ENCODE measurements at places on chromosomes 13 and 19. TPM values are rescaled to one million over a fixed set of nuclear protein-coding genes. Genes with fewer than 3 reads are reported as not detected.

GRCh38 chr19:40529093-40529954 lies 47.3 kb upstream of the SHKBP1 start:
- peak; percentile 88 for DNase-seq
- H3K4me3 ChIP-seq, result peak overlapping the region; percentile 85
- H3K36me3 ChIP-seq, result peaks cover 16% of the 10 kb centered on the region
- peaks cover 35% of the 10 kb centered on the region for H3K4me1 ChIP-seq
- H3K27ac ChIP-seq, result peak overlapping the region; percentile 92

Gene C19orf44
- 5.0 TPM for total RNA-seq

- H3K27ac ChIP-seq, result no peak overlapping the region
- DNase-seq, result no peak
- H3K27me3 ChIP-seq, result peaks cover 2% of the 10 kb centered on the region
- no peaks in the 10 kb centered on the region for H3K36me3 ChIP-seq
Measured at GRCh38 chr19:45005787-45006186, 4.5 kb downstream of the RELB start.

Gene CYP4F2
- total RNA-seq, result not detected

GRCh38 chr19:35031072-35031881 lies 1.0 kb downstream of the SCN1B start:
- H3K27me3 ChIP-seq, result peaks cover 15% of the 10 kb centered on the region
- H3K27ac ChIP-seq, result peak overlapping the region; percentile 76
- DNase-seq, result peak; percentile 61
- peaks cover 26% of the 10 kb centered on the region for H3K4me1 ChIP-seq
- H3K36me3 ChIP-seq, result peaks cover 5% of the 10 kb centered on the region

DNA sequence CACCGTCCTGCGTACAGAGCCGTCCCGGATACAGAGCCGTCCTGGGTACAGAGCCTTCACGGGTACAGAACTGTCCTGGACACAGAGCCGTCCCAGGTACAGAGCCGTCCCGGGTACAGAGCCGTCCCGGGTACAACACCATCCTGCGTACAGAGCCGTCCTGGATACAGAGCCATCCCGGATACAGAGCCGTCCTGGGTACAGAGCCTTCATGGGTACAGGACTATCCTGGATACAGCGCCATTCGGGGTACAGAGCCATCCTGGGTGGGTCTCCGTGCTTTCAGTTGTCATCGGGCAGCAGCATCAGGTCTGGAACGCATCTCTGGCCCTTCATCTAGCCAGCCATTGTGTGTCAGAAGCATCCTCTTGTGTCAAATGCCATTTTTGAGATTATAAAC lies 222.3 kb upstream of the SOX1 start:
- H3K27ac ChIP-seq, result no peak overlapping the region
- no peak for DNase-seq
- peaks cover 13% of the 10 kb centered on the region for H3K4me1 ChIP-seq
- no peaks in the 10 kb centered on the region for H3K27me3 ChIP-seq

Gene KLK15
- not detected for total RNA-seq

GRCh38 chr19:43662487-43662886 lies 7.5 kb downstream of the PLAUR start:
- H3K27ac ChIP-seq, result no peak overlapping the region
- DNase-seq, result no peak
- peaks cover 4% of the 10 kb centered on the region for H3K27me3 ChIP-seq
- H3K4me3 ChIP-seq, result no peak overlapping the region

Gene ATP4A
- total RNA-seq, result 0.32 TPM
